Temporal lobe (tissue), 4 donors: ENCODE measurements at places on chromosomes 11 and 22. TPM values are rescaled to one million over a fixed set of nuclear protein-coding genes. Genes with fewer than 3 reads are reported as not detected.

The DNAJB7 gene
- total RNA-seq, result not detected

The KCNJ11 gene
- 5.7 TPM for total RNA-seq

The APOL4 gene
- total RNA-seq, result 9.3 TPM

The BIRC3 gene
- 0.74 TPM for total RNA-seq

The TEX12 gene
- total RNA-seq, result 0.49 TPM

The SHANK3 gene
- 5.9 TPM for total RNA-seq

The DBX1 gene
- total RNA-seq, result not detected
